Heart right ventricle (tissue), 16 donors: ENCODE measurements at places on chromosomes 3 and 15.

GRCh38 chr15:90035095-90035839 lies 34.1 kb downstream of the ZNF710 start:
- peak; percentile 51 for DNase-seq
- peaks cover 67% of the 10 kb centered on the region for H3K4me1 ChIP-seq
- H3K27ac ChIP-seq: peak overlapping the region; percentile 25
- H3K27me3 ChIP-seq: no peaks in the 10 kb centered on the region
- H3K4me3 ChIP-seq: no peak overlapping the region
- no peaks in the 10 kb centered on the region for H3K36me3 ChIP-seq

DNA sequence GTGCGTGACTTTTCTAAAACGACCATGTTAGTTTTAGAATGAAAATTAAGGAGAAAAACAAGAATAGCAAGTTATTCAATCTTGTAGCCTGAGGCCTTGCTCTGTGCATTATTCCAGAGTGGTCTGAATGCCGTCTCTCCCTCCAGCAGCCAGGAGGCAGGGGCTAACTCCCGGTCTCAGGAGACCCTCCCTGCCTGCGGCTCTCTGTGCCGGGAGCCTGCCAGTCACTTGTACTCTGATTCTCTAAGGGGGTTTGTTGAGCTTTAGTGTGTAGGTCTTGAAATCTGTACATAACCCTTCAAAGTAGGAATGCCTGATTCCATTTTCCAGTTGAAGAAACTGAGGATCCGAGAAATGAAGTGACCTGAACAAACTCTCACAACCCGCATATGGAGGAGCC lies 97.3 kb downstream of the ARNT2 start:
- no peaks in the 10 kb centered on the region for H3K27me3 ChIP-seq
- H3K36me3 ChIP-seq: no peaks in the 10 kb centered on the region
- no peak for DNase-seq
- H3K4me1 ChIP-seq: peaks cover 4% of the 10 kb centered on the region
- H3K4me3 ChIP-seq: no peak overlapping the region

DNA sequence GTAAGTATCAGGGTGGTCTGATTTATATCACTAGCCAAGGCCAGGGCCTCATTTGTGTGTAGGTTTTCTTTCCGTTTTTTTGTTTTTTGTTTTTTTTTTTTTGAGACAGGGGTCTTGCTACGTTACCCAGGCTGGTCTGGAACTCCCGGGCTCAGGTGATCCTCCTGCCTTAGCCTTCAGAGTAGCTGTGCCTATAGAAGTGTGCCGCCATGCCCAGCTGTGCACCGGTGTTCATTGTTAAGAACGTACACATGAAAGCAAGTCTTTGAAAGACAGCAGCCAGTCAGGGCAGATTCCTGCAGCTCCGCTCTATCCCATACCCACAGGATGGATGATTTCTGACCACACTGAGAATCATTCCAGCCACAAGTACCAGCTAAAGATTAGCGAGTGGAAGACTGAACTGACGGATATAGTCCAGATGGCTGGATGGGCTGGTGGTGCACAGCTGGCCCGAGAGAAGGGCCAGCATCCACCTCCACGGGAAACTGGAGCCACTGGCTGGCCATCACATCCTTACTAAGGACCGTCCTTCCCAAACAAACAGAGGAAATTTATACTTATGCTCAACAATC lies 95.4 kb downstream of the PCSK6 start:
- H3K27ac ChIP-seq: no peak overlapping the region
- H3K36me3 ChIP-seq: no peaks in the 10 kb centered on the region
- no peaks in the 10 kb centered on the region for H3K27me3 ChIP-seq
- no peak for DNase-seq
- no peak overlapping the region for H3K4me3 ChIP-seq

DNA sequence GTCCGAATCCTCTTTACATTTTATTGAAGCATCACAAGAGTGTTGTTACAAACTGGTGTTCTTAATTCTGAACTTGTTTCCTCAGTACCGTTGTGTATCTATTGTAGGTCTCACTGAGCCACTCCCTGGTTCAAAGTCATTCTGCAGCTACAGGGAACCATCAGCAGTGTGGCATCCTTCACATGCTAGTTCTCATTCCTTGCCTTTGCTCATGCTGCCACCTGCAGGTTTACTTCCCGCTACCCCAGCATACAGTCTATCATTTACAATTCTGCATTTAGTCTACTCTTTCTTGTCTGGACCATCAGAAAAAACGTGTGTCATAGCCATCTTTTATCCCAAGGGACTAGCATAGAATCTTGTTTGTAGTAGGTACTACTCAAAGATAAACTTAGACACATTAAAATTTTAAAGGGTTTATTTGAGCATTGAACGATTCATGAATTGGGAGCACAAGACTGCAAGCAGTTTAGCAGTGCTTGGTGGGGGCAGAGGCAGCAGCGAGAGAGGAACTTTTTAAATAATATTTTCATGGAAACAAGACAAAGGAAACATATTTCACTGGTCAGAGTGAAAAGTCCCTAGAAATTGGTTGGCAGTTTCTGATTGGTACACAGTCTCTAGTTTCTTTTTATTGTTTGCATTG lies 402.1 kb downstream of the CADM2 start:
- H3K4me3 ChIP-seq: no peak overlapping the region
- no peaks in the 10 kb centered on the region for H3K27me3 ChIP-seq
- no peak for DNase-seq

- no peaks in the 10 kb centered on the region for H3K27me3 ChIP-seq
- H3K27ac ChIP-seq: peak overlapping the region; percentile 96
- no peaks in the 10 kb centered on the region for H3K36me3 ChIP-seq
- H3K4me1 ChIP-seq: peaks cover 4% of the 10 kb centered on the region
Measured at GRCh38 chr3:66498687-66499621, 1.9 kb downstream of the LRIG1 start.

DNA sequence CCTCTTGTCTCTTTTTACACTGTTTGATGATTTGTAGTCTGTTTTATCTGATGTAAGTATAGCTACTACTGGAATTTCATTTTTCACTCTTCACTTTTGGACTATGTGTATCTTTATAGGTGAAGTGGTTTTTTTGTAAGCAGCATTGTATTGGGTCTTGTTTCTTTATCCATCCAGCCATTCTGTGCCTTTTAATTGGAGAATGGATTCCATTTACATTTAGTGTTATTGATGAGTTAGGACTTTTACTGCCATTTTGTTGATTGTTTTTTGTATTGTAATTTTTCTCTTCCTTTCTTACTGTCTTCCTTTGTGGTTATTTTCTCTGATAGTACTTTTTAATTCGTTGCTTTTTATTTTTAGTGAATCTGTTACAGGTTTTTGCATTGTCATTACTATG lies 54.5 kb downstream of the RNF13 start:
- no peak for DNase-seq
- peaks cover 28% of the 10 kb centered on the region for H3K36me3 ChIP-seq
- H3K27ac ChIP-seq: no peak overlapping the region
- H3K4me3 ChIP-seq: no peak overlapping the region
- no peaks in the 10 kb centered on the region for H3K4me1 ChIP-seq

DNA sequence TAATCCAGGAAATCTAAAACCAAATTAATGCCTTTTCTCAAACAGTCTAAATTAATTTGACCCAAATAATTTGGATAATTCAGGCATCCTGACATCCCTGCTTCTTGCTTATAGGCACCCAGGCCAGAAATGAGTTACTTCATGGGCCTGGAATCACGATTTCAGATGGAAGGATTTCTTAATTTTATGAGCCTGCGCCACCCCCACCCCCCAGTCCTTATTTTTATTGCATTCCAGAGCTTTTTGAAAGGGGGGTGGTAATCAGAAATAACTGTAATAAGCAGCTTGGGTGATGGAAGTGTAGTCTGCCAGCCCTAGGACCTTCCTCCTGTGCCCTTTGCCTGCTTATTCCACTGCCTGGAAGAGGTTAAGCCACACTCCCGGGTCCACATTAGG lies 1.3 kb downstream of the AP2M1 start:
- H3K36me3 ChIP-seq: peaks cover 70% of the 10 kb centered on the region
- peaks cover 10% of the 10 kb centered on the region for H3K4me1 ChIP-seq
- no peak for DNase-seq
- H3K4me3 ChIP-seq: peak overlapping the region; percentile 86
